ENCODE measurements at places on chromosomes 6 and 20.

GRCh38 chr20:44716309-44717106, 1.3 kb downstream of the CCN5 start:
- no peak for DNase-seq

GRCh38 chr6:148069256-148069655, 273.4 kb upstream of the SASH1 start:
- no peak for DNase-seq

GRCh38 chr6:155422635-155423034, 33.0 kb downstream of the NOX3 start:
- no peak for DNase-seq

DNA sequence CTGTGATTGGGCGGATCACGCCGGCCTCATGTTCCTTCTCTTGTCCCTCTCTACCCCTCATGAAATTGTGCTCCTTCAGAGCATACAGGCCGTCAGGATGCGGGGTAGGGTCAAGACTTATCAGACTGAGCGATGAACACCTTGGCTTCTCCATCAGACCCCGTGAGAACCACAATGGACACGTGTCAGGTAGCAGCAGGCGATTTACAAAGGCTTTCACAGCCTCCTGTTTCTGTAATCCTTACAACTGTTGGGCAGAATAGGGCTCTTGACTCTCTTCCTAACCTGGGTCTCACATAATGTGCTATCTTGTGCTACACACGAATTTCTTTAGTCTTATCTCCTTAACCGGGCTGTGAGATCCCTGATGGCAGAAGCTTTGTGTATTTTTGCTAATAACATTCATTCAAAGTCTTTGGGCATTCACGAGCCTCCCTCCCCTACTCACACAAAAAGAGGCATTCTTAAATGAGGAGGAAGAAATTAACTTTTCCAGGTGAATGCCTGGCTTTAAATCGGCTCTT, 122.9 kb upstream of the SLC22A23 start:
- DNase-seq = no peak

- peak; percentile 42 for DNase-seq
These were observed 272.9 kb upstream of the SUPT3H start for GRCh38 chr6:45650524-45651135.
